Hypothalamus (tissue), 51 donors: ENCODE measurements at places on chromosomes 3 and 15.

- DNase-seq, result no peak
These were observed 40.6 kb downstream of the TNK2 start for GRCh38 chr3:195867631-195868335.

- no peak for DNase-seq
These were observed 9.7 kb downstream of the RTP4 start for GRCh38 chr3:187377842-187378241.

DNA sequence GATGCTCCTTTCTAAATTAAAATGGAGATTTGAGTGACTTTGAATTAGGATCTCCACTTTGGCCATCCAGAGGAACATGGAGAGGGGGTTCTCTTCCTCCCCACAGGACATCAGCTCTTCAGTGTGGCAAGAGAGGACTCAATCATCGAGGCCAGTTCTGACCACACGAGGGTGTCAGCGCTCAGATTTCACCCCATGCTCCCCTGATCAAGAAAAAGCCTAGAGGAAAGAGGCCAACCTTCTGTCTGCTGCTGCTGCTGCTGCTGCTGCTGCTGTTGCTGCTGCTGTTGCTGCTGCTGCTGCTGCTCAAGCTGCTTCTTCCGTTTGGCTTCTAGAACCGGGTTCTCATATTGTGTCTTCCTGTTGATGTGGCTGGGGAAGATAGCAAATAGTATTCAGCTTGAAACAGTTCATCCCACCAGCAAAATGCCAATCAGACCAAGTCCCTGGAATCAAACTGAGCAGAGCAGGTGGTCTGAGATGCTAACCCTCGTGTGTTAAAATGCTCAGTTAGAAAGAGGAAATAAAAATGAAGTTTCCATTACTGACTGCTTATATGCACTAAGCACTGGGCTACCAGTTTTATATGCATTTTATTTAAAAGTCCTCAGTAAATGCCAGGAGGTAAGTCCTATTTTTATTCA lies 599.0 kb downstream of the MAGI1 start:
- DNase-seq, result peak; percentile 10

- no peak for DNase-seq
These were observed 117.2 kb downstream of the FNDC3B start for GRCh38 chr3:172156586-172156955.

DNA sequence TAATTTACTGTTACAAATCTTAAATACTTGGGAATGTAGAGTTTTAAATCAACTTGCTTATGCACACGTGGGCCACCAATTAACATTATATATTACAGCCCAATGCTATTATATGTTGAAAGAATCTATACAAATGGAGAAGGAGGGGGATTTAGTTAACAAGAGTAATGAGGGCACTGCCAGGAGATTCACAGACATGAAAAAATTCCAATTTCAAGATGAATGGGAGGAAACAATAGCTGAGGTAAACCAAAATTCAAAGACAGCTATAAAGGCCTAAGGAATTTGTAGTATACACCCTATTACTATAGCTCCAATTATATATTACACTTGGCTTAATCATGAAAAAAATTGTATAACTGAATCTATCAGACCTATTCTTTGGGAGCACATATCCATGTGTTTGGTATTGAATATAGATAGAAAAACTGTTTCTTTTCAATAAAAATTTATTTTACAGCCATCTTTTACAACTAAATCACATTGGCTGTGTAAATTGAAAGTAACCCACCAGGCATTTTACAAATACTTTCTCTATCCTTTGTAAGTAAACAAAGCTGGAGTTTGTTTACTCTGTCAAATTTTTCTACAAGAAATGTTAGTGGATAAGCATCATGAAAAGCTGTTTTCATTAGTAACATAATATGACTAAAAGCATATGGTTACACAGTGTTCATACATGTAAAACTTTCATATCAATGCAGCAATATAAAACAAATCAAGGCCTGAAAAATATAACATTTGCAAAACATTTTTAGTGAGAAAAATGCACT lies 1045.8 kb downstream of the ROBO1 start:
- no peak for DNase-seq

DNA sequence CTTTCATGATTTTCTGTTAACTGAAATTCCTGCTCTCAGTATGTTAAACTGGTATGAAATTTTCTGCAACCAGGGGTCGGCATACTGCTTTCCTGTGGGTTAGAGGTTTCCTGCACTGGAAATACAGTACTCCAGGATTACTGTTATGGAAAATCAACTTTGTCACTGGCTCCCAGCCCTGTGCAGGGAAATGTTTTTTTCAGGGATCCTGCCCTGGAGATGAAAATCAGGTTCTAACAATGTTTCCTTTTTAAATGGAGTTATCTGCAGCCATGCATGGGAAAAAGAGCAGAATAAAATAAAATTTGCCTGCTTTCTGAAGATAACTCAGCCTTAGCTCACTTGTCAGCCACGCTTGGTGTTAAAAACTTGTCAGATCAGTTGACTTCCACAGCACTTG lies 220.4 kb downstream of the IL5RA start:
- no peak for DNase-seq

DNA sequence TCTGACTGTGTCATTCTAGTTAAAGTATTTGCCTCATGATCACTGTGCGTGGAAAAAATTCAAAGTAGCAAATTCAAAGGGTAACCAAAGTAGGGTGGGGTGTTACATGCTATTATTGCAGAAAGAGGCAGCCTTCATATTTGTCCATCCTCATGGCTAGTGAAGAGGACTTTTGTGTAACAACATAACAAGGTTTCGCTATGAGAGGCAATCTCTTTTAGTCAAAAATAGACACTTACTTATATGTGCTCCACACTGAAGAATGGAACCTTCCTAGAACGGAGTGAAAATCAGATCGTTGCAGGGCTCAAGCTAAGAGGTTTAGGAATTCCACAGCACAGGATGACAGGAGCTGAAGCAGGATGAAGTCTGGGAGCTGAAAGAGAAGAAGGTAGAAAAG lies 345.1 kb upstream of the CBLB start:
- no peak for DNase-seq

GRCh38 chr3:124881976-124882697 lies 5.0 kb downstream of the ITGB5 start:
- DNase-seq, result no peak

GRCh38 chr3:42214064-42214463 lies 51.9 kb downstream of the CCK start:
- DNase-seq, result no peak

DNA sequence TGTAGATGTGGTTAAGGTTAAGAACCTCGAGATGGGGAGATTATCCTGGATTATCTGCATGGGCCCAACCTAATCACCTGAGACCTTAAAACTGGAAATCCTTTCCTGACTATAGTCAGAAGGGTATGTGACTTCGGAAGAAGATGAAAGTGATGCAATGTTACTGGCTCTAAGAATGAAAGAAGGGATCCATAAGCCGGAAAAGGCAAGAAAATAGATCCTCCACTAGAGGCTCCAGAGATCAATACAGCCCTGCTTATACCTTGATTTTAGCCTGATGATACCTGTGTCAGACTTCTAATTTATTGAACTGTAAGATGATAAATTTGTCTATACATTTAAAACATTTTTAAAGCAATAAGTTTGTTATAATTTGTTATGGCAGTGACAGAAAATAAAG lies 21.5 kb upstream of the GASK1A start:
- no peak for DNase-seq

DNA sequence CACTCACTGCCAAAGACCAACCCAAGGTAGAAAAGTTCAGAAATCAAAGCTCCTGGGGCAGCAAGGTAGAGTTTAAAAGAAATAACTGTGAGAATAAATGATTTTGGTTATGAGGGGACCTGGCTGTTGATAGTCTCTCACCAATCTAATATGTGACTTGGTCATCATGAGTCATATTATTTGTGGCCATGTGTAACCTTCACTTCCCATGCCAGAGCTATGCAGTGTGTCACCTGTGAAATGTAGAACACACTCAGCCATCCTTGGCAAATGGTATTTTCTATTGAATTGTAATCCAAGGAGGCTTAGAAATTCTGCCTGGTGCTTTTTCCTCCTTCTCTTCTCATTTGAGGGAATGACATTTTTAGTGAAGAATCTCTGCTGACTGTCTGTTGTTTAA lies 184.2 kb upstream of the STAC start:
- DNase-seq, result no peak

- DNase-seq, result no peak
These were observed 124.7 kb upstream of the CCNL1 start for GRCh38 chr3:157284688-157285087.

DNA sequence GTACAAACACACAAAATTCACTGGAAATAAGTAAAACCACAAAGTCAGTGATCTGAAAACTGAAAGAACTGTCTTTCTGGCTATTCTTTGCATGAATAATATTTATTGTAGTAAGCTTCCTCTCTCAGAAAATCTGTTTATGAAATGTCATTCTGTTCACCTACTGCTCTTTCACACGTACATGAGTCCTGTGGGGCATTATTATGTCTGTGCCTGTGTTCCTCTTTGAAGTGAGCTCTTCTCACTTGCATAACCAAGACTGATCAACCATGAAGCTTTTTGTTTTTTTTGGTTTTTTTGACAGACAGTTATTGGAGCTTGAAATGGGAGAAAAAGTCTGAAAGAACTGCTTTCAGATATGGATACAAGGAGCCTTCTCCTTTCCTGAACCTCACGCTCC lies 195.8 kb downstream of the PLCH1 start:
- DNase-seq, result no peak

DNA sequence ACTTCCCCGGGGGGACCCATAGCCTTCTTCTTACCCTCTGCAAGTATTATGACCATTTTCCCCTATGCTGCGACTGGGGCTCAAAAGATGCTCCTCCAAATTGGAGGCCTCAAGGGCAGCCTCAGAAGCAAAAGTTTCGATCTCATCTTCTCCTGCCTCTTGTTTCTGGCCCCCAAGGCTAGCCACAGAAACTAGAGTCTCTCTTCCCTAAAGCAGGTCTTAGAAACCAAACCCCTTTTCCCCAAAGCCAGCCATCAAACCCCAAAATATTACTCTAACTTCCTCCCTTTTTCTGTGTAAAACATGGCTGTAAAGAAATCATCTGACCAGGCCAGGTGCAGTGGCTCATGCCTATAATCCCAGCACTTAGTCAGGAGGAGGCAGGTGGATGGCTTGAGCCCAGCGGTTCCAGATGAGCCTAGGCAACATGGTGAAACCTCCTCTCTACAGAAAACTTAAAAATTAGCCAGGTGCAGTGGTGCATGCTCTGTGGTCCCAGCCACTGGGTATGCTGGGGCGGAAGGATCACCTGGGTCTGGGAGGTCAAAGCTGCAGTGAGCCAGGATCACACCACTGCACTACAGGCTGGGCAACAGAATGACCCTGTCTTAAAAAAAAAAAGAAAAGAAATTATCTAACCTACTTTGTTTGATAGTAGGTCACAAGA lies 36.7 kb upstream of the MFGE8 start:
- DNase-seq, result no peak

- DNase-seq, result no peak
These were observed 149.0 kb downstream of the APBA2 start for GRCh38 chr15:29034593-29035335.

DNA sequence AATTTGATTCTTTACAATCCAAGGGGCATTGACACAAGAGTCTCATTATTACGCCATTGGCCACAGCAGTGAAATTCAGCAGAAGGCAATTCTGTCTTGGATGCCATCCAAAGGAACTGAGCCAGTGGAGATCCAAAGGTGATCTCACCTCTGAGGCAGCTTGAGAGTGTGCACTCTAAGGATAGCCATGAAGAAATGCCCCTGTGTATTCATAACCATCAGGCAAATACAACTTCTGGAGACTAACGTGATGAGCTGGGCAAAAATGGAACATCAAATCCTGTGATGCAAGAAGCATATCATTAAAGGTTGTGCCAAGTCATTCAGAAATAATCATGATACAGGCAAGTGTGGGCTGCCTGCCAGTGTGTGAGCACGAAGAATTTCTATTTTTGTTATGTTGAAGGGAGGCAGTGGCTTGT lies 41.4 kb downstream of the ROBO2 start:
- no peak for DNase-seq

DNA sequence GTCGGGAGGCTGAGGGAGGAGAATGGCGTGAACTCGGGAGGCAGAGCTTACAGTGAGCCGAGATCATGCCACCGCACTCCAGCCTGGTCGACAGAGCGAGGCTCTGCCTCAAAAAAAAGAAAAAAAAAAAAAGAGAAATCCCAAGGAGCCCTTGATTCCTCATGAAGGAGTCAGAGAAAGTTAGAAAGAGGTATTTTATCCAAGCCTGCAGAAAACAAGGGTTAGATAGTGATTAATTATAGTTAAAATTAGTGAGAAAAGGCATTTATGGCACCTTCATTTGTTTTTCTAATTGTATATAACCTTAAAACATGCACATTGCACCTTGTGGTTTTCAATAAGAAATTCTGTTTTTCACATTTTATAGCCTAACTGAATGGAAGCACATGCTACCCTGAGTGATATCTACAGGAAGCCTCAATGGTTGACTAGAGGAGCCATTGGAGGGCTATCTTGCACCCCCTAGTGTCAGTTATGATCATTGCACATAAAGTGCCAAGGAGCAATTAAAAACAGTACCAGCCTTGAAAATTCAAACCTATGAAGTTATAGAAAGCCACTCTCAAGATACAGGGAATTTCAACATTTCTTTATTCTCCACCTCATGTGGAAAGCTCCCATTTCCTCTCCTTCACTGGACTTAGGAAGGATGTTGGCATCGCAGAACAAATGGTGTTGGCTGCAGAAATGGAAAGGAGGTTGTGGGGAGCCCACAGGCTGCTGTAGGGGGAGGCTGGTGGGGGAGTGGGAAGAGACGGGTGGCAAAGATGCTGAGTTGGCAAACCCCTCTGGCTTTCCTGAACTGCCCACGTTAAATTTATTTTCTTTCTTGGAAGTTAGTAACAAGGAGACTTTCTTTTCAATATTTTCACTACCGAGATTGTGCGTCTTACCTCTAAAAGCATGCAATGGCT lies 48.5 kb downstream of the ITGA11 start:
- peak; percentile 4 for DNase-seq

- no peak for DNase-seq
These were observed 151.0 kb upstream of the MLF1 start for GRCh38 chr3:158419820-158420653.
